ENCODE measurements at places on chromosomes 16 and 17. TPM values are rescaled to one million over a fixed set of nuclear protein-coding genes. Genes with fewer than 3 reads are reported as not detected.

DNA sequence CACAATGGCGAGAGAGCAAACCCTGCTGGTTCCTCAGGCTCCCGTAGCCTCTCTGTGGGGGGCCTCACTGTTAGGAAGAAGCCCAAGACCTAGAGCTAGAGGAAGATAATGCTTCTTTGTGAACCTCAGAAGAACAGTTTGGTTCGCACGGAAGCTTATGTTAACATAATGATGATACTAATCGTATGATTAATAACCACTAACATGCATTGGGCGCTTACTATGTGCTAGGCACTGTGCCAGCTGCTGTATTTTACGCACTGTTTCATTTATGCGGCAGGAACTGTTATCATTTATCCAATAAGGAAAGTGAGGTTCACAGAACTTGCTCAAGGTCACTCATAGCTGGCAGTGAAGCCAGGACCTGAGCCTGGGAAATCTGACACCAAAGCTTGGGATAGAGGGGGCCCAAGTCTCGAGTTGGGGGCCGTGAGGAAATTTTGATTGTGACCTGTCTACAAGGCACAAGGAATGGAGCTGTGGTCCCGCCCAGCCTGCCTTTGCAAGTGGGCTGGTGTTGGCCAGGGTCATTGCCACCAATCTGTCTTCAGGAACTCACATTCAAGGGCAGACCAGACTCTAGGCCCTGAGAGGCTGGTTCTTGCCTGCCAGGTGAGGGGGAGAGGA, 6.8 kb downstream of the PRCD start:
- no peak for DNase-seq

GRCh38 chr16:88848557-88848956, 8.2 kb downstream of the GALNS start:
- no peak for DNase-seq

GRCh38 chr17:79813297-79814126, 16.6 kb upstream of the CBX8 start:
- peak; percentile 61 for DNase-seq

GRCh38 chr17:57436565-57436964, 180.2 kb downstream of the MSI2 start:
- DNase-seq: no peak

- DNase-seq: no peak
These were observed 31.3 kb downstream of the ASIC2 start for GRCh38 chr17:33261820-33262219.

- DNase-seq: no peak
These were observed 167.1 kb upstream of the KIF2B start for GRCh38 chr17:53655591-53655990.

Gene BCL6B
- total RNA-seq: 14.9 TPM

Gene PPP4C
- 72.4 TPM for total RNA-seq

Gene LUC7L
- 60.5 TPM for total RNA-seq

Gene TMEM88
- total RNA-seq: 4.5 TPM

Gene SLC52A1
- not detected for total RNA-seq

Measured in tongue (tissue), 3 donors.